ENCODE measurements at places on chromosomes 12 and 14. TPM values are rescaled to one million over a fixed set of nuclear protein-coding genes. Genes with fewer than 3 reads are reported as not detected.

GRCh38 chr14:51548187-51548586 is 103.5 kb upstream of the FRMD6 start:
- no peak for DNase-seq

GRCh38 chr14:60344751-60345150 is 95.7 kb downstream of the PPM1A start:
- no peak for DNase-seq

Gene GSG1
- not detected for total RNA-seq

Gene P2RX7
- 3.3 TPM for total RNA-seq

DNA sequence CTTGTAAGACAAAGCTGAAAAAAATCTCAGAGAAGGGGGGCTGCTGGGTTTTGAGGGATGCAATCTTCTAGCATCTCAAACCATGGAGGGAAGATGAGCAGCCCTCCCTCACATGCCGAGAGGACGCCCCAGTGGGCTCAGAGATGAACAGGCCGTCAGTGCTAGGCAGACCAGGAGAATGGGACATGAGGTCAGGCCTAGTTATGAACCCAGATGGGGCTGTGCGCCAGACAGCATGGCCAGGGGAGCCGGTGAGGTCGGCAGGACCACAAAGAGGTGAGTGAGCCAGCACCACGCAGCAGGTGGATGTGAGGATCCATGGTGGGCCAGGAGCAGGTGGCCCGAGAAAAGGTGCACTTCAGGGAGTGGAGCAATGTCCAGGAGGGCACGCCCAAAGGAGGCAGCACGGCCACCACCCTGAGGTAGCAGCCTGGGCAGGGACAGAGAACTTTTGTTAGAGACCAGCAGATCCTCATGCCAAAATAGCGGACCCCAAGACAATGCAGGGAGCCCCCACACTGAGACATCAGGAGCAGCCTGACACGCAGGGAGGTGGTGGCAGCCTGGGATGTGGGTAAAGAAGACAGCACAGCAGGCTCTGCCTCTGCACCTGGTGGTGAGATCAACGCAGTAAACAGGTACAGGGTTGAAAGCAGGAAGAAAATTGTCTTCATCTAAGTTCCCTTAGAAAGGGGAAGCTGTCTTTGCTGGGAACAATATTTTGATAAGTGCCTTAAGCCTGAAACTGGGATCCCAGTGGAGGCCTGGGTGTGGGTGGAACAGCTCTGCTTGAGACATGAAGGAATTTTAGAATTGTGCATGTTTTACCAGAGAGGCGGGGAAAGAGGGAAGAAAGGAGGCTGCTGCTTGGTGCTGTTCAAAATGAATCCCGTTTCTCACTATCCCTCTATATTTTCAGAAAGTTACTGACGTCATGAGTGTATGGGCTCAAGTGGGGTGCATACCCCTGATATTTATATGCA is 17.8 kb upstream of the MCRS1 start:
- DNase-seq: no peak

- DNase-seq: no peak
Observed at GRCh38 chr12:71472441-71472911, 32.9 kb downstream of the LGR5 start.

- no peak for DNase-seq
Observed at GRCh38 chr12:89960011-89960507, 251.4 kb upstream of the ATP2B1 start.

- DNase-seq: no peak
Observed at GRCh38 chr14:65228956-65229747, 126.8 kb upstream of the MAX start.

GRCh38 chr12:92615703-92616102 is 87.1 kb upstream of the PLEKHG7 start:
- DNase-seq: no peak

DNA sequence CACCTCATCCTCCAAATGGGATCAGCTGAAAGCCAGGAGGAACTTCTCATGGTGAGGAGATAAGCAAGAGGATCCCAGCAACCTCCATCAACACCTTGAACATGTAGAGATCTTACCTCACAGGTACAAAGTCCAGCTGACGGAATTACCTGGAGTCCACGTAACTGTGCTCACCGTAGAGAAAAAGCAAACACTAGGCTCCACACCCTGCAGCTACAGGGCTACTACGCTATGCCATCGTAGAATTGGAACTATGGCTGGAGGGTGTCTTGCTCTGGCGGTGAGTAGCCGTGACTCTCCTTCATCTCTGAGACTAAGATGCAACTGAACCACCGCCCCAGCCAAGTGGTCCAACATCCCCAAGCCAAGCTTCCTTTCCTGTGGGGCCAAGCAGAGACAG is 50.5 kb downstream of the CRY1 start:
- no peak for DNase-seq

All from MG63 (cell line).